ENCODE measurements at places on chromosomes 16 and 17. TPM values are rescaled to one million over a fixed set of nuclear protein-coding genes. Genes with fewer than 3 reads are reported as not detected.

DNA sequence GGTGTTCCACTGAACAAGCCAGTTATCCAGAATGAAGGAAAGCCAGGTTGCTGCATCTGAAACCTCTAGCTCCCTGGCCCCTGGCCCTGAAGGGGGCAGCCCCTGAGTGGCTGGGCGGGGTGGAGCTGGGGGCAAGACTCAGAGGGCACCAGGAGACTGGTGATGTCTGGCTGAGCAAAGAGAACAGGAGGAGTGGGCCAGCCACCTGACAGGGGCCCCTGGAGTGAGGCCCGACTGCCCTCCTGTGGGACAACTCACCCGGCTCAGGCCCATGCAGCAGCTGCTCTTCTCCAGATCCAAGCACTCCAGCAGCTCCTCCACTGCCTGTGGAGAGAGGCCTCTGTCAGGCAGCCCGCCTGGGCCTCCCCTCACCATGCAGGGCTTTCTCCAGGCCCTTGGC lies 60.4 kb downstream of the PIPOX start:
- H3K4me3 ChIP-seq = no peak overlapping the region
- H3K27ac ChIP-seq = no peak overlapping the region
- no peak for DNase-seq
- no peaks in the 10 kb centered on the region for H3K27me3 ChIP-seq
- H3K36me3 ChIP-seq = no peaks in the 10 kb centered on the region

- no peaks in the 10 kb centered on the region for H3K36me3 ChIP-seq
- no peak for DNase-seq
- no peak overlapping the region for H3K27ac ChIP-seq
- H3K4me3 ChIP-seq = no peak overlapping the region
These were observed 55.9 kb upstream of the PLCG2 start for GRCh38 chr16:81723098-81723723.

DNA sequence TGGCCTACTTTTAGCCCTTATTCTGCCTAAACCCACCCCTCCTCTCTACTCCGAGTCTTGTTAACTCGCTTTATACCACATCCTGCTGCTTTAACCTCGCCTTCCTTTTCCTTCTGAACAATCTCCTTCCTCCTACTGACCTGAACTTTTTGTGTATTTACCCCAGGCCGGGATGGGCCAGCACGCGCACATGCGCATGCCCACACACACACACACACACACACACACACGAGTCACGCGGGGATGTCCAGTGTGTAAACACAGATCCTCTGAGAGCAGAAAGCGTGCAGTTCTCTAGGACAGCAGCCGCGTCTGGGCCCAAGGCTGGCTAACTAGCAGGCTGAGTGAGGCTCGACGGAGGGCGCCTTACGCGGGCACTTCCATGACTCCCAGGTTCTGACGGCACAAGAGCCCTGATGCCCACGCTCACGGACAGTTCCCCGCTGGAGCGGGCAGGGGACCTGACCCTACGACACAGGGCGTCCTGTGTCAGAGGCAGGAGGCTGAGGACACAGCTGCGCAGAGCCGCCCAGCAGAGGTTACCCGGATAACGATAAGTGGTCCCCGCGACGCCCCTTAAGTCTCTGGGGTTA lies 610 bp downstream of the PIK3R5 start:
- H3K36me3 ChIP-seq = no peaks in the 10 kb centered on the region
- H3K27me3 ChIP-seq = peaks cover 8% of the 10 kb centered on the region
- peak overlapping the region; percentile 46 for H3K4me3 ChIP-seq
- no peak for DNase-seq

DNA sequence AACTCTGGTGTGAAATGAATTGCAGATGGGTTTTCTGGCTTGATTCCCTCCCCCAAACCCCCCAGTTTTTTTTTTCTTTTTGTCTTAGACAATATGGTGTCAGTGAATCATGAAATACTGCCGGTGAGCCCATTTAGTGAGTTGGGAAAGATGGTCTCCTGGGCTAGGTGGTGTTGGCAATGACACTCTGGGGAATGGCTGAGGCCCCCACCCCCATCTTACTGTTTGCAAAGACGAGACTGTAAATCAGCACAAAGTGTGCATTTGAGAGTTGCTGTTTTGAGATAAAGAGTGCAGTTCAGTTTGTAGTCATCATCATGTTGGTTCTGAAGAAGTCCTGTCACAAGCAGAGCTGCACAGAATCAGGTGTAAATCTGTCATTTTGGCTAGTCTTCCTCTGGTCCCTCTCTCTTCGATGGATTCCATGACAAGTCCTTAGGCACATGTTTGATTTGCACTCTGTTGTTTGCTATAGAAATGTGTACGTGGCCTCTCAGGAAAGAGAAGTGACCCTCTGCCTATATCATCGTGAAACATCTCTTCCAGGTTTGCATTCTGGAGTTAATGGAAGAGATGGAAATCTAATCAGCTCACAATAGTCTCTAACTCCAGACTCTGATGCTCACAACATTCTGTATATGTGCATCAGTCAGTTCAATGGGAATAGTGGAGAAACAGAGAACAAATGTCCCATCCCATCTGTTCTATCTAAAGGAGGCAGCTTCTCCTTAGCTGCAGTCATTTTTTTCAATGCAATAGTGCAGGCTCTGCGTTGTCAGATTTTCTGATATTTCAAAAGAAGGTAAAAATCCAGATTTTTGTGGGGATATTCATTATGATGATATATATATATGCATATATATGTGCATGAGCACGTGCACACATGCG lies 34.6 kb downstream of the RBFOX1 start:
- H3K4me1 ChIP-seq = peaks cover 16% of the 10 kb centered on the region
- no peaks in the 10 kb centered on the region for H3K27me3 ChIP-seq
- no peaks in the 10 kb centered on the region for H3K36me3 ChIP-seq
- H3K4me3 ChIP-seq = no peak overlapping the region
- no peak for DNase-seq
- no peak overlapping the region for H3K27ac ChIP-seq

DNA sequence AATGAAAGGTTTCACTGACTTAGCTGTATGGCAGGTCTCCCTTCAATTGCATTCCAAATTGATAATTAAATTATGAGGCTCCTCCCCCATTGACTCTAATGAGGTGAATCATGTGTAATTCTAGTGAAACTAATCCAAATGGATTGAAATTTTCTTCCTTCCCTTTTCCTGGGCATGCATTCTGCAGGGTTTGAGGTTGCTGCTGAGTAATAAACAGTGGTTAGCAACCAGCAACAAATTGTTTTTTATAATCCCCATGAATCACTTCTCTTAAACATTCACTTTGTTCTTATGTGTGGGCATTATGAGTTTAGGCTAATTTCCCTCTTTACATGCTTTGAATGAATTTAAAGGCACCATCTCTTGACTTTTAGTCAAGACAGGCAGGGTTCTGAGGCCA lies 43.4 kb downstream of the MYOCD start:
- no peak overlapping the region for H3K27ac ChIP-seq
- no peaks in the 10 kb centered on the region for H3K4me1 ChIP-seq
- no peaks in the 10 kb centered on the region for H3K27me3 ChIP-seq
- H3K36me3 ChIP-seq = no peaks in the 10 kb centered on the region

- no peaks in the 10 kb centered on the region for H3K36me3 ChIP-seq
- no peak for DNase-seq
- no peak overlapping the region for H3K27ac ChIP-seq
- H3K4me1 ChIP-seq = peaks cover 4% of the 10 kb centered on the region
- no peaks in the 10 kb centered on the region for H3K27me3 ChIP-seq
These were observed 24.8 kb upstream of the ANKRD40CL start for GRCh38 chr17:50792132-50792531.

GRCh38 chr17:57740235-57740528 lies 4.9 kb downstream of the CCDC182 start:
- H3K4me3 ChIP-seq = no peak overlapping the region
- no peak overlapping the region for H3K27ac ChIP-seq
- DNase-seq = no peak
- H3K27me3 ChIP-seq = no peaks in the 10 kb centered on the region
- no peaks in the 10 kb centered on the region for H3K36me3 ChIP-seq

DNA sequence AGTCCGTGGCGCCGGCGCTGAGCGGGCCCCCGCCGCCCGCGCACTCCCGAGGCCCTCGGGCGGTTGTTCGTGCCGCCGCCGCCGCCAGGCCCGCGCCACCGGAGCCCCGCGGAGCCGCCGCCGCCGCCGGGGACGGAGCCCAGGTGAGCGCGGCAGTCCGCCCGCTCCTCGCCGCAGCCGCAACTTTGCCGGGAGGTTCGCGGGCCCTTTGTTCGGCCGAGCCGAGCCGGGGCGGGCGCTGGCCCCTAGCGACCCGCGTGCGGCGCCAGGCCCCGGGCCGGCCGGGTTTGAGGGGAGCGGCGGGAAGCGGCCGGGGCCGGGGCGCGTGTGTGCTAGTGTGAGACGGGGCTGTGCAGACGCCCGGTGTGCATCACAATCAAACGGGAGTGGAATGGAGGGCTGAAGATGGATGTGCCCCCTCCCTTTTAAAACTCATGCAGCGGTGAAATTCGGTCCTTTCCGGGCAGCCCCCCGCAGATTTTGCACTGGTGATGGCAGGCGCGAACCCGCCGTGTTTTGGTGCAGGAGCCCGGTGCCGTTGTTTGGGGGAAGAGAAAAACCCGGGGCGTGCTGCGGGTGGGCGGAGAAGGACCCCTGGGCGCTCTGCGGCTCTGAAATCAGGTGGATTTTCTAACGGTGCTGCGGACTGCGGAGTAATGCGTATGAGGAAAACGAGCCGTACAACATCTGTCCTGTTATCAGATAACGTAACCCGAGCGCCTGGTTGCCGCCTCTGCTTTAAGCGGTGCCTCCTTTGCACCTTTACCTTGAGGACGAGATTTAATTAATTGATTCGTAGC lies 823 bp downstream of the TNRC6C start:
- peak overlapping the region; percentile 61 for H3K4me3 ChIP-seq
- H3K4me1 ChIP-seq = peaks cover 41% of the 10 kb centered on the region
- DNase-seq = no peak
- H3K27ac ChIP-seq = peak overlapping the region; percentile 68

- H3K4me1 ChIP-seq = peaks cover 12% of the 10 kb centered on the region
- H3K27ac ChIP-seq = no peak overlapping the region
- H3K36me3 ChIP-seq = no peaks in the 10 kb centered on the region
- H3K4me3 ChIP-seq = no peak overlapping the region
- H3K27me3 ChIP-seq = no peaks in the 10 kb centered on the region
- DNase-seq = no peak
These were observed 5.3 kb upstream of the GFAP start for GRCh38 chr17:44920565-44920940.

DNA sequence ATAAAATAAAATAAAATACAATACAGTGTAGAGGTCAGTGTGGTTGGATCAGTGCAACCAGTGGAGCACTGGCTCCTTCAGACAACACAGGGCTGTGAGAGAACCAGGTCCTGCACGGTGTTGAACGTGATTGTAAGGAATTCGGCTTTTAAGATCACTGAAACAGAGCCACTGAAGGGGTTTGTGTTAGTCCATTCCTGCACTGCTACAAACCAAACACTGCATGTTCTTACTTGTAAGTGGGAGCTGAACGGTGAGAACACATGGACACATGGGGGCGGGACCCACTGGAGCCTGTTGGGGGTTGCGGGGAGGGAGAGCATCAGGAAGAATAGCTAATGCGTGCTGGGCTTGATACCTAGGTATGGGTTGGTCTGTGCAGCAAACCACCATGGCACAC lies 193.2 kb upstream of the AXIN2 start:
- H3K27me3 ChIP-seq = no peaks in the 10 kb centered on the region
- H3K4me1 ChIP-seq = peaks cover 17% of the 10 kb centered on the region
- DNase-seq = no peak
- no peak overlapping the region for H3K27ac ChIP-seq

DNA sequence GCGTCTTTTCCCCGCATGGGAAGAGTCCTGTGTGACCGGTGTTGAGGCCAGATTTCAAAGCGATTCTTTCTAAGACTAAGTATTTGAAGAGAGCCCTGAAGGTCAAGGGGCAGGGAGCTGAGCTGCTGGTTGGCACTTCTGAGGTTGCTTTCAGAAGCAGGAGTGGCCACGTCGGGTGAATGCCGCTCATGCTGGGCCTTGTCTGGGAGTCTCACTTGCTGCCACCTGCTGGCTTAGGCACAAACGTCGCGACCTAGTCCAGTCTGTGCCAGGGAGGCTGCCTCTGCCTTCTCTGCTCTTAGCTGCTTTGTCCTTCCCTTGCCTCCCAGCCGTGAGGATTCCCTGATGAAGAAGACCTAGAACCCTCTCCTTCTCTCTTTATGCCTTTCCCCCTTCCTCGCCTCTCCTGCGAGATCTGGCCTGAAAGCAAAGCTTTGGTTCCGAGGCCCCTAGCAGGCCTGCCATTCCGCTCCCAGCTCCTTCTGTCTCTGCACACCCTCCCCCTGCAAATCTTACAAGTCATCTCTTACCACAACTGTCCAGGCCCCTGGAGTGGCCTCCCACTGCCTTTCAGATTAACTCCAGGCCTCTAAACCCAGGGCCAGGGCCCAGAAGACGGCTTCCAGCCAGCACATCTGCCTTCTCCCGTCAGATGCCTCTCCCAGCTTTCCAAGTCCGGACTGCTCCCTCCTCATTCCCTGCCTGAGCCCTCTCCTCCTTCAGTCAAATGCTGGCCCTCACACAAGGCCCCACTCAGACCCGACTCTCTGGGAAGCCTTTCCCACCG lies 11.4 kb downstream of the CTNS start:
- no peak for DNase-seq
- peak overlapping the region; percentile 18 for H3K27ac ChIP-seq
- H3K27me3 ChIP-seq = no peaks in the 10 kb centered on the region

DNA sequence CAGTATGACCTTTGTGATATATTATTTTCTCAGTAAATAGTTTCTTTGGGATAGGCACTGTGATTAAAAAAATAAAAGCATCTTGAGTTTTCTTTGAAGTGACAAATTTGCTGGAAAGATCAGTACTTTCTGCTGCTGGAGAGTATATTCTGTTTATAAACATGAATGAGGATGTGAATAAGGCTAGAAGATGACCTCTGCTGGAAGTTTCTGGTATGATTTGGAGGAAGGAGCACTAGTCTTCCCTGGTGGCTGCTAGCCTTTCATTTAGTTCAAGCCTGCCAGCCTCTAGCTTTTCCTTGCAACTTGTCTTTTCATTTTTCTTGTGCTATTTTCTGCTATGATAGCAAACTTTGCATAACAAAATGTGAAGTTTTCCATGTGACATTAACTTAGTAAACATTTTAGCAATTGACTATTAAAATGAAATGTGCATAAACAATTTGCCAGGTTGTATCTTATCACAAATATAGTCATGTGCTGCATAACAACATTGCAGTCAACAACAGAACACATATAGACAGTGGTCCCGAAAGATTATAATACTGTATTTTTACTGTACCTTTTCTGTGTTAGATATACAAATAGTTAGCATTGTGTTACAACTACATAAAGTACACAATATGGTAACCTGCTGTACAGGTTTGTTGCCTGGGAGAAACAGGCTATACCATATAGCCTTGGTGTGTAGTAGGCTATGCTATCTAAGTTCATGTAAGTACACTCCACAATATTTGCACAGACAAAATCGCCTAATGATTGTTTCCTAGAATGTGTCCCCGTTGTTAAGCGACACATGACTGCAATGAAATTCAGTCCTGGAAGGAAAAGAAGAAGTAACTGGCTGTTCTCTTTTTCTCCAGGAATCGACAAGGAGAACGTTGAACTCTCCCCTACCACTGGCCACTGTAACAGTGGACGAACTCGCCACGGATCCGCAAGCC lies 18.1 kb upstream of the RAB11FIP4 start:
- H3K27ac ChIP-seq = no peak overlapping the region
- H3K4me3 ChIP-seq = no peak overlapping the region
- H3K36me3 ChIP-seq = peaks cover 4% of the 10 kb centered on the region

- no peaks in the 10 kb centered on the region for H3K36me3 ChIP-seq
- no peak for DNase-seq
- H3K27ac ChIP-seq = no peak overlapping the region
- H3K4me3 ChIP-seq = no peak overlapping the region
These were observed 8.4 kb downstream of the LRRC3C start for GRCh38 chr17:39935909-39936308.

The TP53TG3F gene
- not detected for total RNA-seq

The ABCC3 gene
- total RNA-seq = 47.6 TPM

The C16orf46 gene
- 1.2 TPM for total RNA-seq

The NPIPA3 gene
- not detected for total RNA-seq

The WDR45B gene
- 86.4 TPM for total RNA-seq
